Activated B cell treated with CpG ODN at 0.5 μM for 24 hours (primary cell): ENCODE measurements at places on chromosomes 4 and X.

DNA sequence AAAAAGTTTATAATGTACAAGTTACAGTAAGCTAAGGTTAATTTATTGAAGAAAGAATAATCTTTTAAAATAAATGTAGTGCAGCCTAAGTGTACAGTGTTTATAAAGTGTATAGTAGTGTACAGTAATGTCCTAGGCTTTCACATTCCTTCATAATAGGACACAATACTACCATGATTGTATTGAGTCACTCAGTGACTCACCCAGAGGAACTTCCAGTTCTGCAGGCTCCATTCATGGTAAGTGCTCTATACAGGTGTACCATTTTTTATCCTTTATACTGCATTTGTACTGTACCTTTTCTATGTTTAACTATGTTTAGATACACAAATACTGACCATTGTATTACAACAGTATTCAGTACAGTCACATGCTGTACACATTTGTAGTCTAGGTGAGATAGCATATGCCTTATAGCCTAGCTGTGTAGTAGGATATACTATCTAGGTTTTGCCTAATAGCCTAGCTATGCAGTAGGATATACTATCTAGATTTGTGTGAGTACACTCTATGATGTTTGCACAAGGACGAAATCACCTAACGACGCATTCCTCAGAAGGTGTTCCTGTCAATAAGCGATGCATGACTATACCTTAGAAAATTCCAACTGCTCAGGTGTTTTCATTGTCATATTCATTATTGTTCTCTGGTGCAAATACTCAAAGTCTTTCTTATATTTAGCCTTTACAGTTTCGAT lies 5.5 kb upstream of the TMEM255A start:
- no peak overlapping the region for H3K27ac ChIP-seq
- no peak for DNase-seq
- peaks cover 2% of the 10 kb centered on the region for H3K27me3 ChIP-seq
- no peaks in the 10 kb centered on the region for H3K36me3 ChIP-seq
- H3K4me3 ChIP-seq, result no peak overlapping the region
- H3K4me1 ChIP-seq, result peaks cover 3% of the 10 kb centered on the region

DNA sequence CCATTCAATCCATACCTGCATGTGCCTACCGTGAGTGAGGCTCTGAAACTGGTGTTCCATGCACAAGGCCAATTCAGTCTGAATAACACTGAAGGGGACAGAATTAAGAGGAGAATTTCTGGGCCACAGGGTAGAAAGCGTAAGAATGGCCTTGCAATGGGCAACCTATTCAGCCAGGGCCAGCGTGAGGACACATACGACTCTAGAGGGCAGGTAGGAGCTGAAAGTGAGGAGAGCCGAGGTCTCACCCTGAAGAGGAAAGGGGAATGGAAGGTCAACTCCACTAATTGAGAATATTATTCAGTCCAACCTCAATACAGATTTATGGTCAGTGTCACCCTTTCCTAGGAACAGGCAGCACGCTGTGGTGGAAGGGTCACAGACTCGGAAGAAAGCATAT lies 202.2 kb downstream of the TRIML1 start:
- no peaks in the 10 kb centered on the region for H3K27me3 ChIP-seq
- H3K4me3 ChIP-seq, result no peak overlapping the region
- H3K27ac ChIP-seq, result no peak overlapping the region
- no peaks in the 10 kb centered on the region for H3K4me1 ChIP-seq

DNA sequence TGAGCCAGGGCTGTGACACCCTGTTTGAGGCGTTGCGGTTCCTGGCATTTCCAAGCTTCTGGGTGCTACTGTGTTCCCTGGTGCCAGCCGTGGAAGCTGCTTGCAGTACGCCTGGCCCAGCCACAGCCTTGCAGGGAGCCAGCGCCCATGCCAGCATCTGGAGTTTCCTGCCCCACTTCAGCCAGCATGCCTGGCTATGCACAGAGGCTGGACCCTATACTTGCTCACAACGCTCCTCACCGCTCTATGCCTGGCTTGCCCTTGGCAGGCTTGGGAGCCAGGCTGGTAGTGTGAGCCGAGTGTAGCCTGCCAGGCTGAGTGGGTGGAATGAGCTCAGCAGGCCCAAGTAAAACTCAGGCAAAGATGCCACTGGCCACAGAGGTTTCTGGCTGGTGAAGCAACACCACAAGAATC lies 22.4 kb downstream of the PRRG1 start:
- H3K27me3 ChIP-seq, result no peaks in the 10 kb centered on the region
- no peaks in the 10 kb centered on the region for H3K4me1 ChIP-seq
- no peaks in the 10 kb centered on the region for H3K36me3 ChIP-seq
- no peak overlapping the region for H3K4me3 ChIP-seq
- H3K27ac ChIP-seq, result no peak overlapping the region

DNA sequence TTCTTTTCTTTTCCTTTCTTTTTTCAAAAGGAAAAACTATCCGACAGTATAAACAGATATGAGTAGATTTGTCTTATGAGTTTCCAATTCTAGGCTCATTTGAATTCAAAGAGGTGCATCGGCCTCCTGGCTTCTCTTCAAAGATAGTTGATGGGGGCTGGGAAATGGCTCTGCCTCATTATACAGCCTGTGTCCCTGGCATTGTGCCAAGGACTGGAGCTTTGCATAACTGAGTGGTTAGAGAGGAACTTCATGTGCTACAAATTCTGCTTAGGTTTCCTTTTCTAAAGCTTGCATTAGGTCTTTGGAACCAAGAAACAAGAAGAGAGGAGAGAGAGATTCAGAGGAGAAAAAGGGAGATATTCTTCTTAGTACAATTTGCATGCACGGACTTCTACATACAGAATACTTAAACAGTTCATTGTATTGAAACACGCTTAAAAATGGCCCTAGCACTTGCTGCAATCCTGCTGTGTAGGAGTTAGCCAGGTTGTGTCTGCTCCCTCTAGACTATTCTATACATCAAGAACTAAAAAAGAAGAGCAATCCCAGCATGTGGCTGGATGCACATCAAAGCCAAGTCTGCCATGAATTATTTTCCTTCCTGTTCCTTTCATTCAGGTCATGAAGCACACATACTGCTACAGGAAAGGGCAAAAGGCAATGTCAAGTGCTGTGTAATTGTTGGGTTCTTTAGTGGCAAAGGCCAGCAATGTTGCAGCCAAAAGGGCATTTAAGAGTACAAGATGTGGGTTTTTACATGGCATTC lies 70.9 kb downstream of the INTS12 start:
- DNase-seq, result no peak
- H3K4me1 ChIP-seq, result peaks cover 17% of the 10 kb centered on the region
- no peaks in the 10 kb centered on the region for H3K36me3 ChIP-seq
- H3K27me3 ChIP-seq, result peaks cover 5% of the 10 kb centered on the region

DNA sequence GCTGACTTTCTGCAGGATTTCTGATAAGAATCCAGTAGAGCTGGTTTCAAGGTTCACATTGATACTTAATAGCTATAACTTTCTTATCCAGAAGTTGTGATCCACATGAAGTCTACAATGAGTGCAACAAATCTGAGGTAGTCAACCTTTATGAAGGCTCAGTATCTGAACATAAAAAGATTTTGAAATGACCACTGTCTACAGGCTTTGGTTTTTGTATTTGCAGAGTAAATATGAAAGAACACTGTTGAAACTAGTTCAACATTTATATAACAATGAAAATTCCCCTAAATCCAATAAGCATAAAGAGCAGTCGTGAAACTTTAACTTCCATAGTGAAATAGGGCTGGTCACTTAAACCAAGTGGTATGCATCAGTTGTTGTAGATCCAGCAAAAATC lies 55.6 kb upstream of the RLIM start:
- H3K4me1 ChIP-seq, result no peaks in the 10 kb centered on the region
- H3K4me3 ChIP-seq, result no peak overlapping the region
- no peaks in the 10 kb centered on the region for H3K36me3 ChIP-seq
- no peaks in the 10 kb centered on the region for H3K27me3 ChIP-seq

- H3K4me1 ChIP-seq, result peaks cover 12% of the 10 kb centered on the region
- H3K27me3 ChIP-seq, result peaks cover 28% of the 10 kb centered on the region
- H3K4me3 ChIP-seq, result no peak overlapping the region
Measured at GRCh38 chrX:137425986-137426385, 139.9 kb upstream of the ZIC3 start.

- no peak for DNase-seq
- no peak overlapping the region for H3K27ac ChIP-seq
- H3K4me1 ChIP-seq, result no peaks in the 10 kb centered on the region
- H3K36me3 ChIP-seq, result no peaks in the 10 kb centered on the region
- no peaks in the 10 kb centered on the region for H3K27me3 ChIP-seq
Measured at GRCh38 chrX:108415146-108415545, 23.1 kb downstream of the COL4A6 start.

DNA sequence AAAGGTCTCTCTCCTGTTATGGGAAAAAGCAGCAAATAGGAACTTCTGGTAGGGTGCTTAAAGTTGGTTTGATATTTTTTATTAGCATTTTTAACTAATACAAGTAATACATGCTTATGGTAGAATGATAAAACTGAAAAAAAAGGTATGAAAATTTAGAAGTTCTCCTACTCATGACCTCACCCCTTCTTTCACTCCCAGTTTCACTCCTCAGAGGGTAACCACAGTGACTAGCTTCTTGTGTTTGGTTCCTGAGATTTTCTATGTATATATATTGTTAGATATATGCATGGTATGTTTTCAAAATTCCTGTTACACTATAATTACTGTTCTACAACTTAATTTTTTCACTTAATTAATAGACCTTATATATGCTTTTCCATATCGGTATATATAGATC lies 66.5 kb downstream of the AR start:
- H3K27me3 ChIP-seq, result no peaks in the 10 kb centered on the region
- H3K4me3 ChIP-seq, result no peak overlapping the region
- no peak for DNase-seq
- no peaks in the 10 kb centered on the region for H3K4me1 ChIP-seq

DNA sequence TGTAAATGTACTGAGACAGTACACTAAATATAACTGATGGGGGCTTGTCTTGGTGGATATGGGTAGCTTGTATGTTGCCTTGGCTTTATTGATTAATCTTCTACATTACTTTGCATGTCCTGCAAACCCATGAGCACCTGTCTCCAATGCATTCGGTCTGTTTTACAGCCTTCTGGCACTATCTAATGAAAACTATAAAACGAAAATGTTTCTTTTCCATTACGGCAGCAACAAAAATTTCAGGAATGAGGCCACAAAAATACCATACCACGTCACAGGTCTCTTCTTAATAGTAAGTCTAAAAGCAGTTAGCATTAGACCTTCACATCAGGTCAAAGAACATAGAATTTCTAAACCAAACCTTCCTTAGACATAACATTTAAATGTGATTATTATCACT lies 49.8 kb downstream of the EDNRA start:
- peaks cover 1% of the 10 kb centered on the region for H3K27me3 ChIP-seq
- H3K4me3 ChIP-seq, result no peak overlapping the region
- DNase-seq, result no peak

GRCh38 chr4:52604215-52604614 lies 54.9 kb downstream of the USP46 start:
- peaks cover 51% of the 10 kb centered on the region for H3K36me3 ChIP-seq
- H3K27ac ChIP-seq, result no peak overlapping the region
- no peaks in the 10 kb centered on the region for H3K4me1 ChIP-seq
- H3K4me3 ChIP-seq, result no peak overlapping the region
- no peaks in the 10 kb centered on the region for H3K27me3 ChIP-seq

GRCh38 chr4:24102621-24103020 lies 212.8 kb upstream of the PPARGC1A start:
- DNase-seq, result no peak
- no peak overlapping the region for H3K4me3 ChIP-seq
- H3K4me1 ChIP-seq, result no peaks in the 10 kb centered on the region
- H3K36me3 ChIP-seq, result no peaks in the 10 kb centered on the region

GRCh38 chrX:70301716-70302115 lies 11.8 kb downstream of the KIF4A start:
- H3K27me3 ChIP-seq, result no peaks in the 10 kb centered on the region
- no peak for DNase-seq

GRCh38 chr4:170090352-170091052 lies 746 bp upstream of the AADAT start:
- H3K27me3 ChIP-seq, result peaks cover 41% of the 10 kb centered on the region
- H3K4me3 ChIP-seq, result peak overlapping the region; percentile 41
- H3K27ac ChIP-seq, result no peak overlapping the region
- H3K36me3 ChIP-seq, result no peaks in the 10 kb centered on the region
- no peak for DNase-seq

GRCh38 chrX:115047181-115047580 lies 29.8 kb upstream of the IL13RA2 start:
- no peak overlapping the region for H3K4me3 ChIP-seq
- no peaks in the 10 kb centered on the region for H3K36me3 ChIP-seq
- H3K27ac ChIP-seq, result no peak overlapping the region
- no peak for DNase-seq
- no peaks in the 10 kb centered on the region for H3K27me3 ChIP-seq

- H3K27ac ChIP-seq, result no peak overlapping the region
- no peaks in the 10 kb centered on the region for H3K27me3 ChIP-seq
- H3K36me3 ChIP-seq, result no peaks in the 10 kb centered on the region
- H3K4me3 ChIP-seq, result no peak overlapping the region
- DNase-seq, result no peak
- no peaks in the 10 kb centered on the region for H3K4me1 ChIP-seq
Measured at GRCh38 chr4:16677001-16677944, 221.2 kb downstream of the LDB2 start.

DNA sequence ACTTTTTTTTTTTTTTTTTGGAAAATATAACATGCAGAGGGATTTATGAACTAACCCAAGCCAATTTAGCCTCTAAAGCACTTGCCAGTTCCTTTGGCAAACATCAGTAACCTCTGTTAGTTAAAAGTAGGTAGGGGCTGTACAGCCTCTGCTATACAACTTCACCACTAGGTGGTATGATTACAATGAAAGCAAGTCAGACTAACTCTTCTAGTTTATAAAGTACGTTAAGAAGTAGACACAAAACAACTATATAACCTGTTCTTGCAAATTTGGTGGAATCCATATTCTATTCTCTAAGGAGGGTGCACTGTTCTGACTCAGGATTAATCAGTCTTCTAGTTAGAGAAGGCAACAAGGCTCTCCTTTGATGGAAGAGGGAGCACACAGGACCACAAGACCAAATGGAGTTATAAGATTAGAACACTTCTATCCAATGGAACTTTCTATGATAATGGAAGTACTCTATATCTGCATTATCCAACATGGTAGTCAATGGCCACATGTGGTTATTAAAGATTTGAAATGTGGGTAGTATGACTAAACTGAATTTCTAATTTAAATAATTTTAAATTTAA lies 12.8 kb downstream of the AIMP1 start:
- H3K4me3 ChIP-seq, result no peak overlapping the region
- no peak for DNase-seq
- no peak overlapping the region for H3K27ac ChIP-seq
- no peaks in the 10 kb centered on the region for H3K27me3 ChIP-seq

DNA sequence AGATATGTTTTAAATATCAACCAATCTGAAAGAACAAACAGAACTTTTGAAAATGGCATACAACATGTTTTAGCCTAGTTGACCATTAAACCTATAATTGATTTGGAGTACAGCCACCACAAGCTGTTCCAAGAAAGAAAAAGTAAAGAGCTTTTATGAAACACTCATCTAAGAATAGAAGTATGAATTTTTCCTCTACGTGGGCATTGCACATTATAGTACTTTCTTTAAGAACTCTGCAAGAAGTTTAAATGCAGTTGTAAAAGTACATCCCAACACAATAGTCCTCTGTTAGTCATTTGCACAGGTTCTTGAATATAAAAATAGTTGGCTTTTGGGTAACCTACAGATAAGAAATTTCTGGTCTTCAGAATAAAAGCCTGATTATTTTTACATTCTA lies 933.6 kb upstream of the ADGRL3 start:
- H3K27ac ChIP-seq, result no peak overlapping the region
- no peaks in the 10 kb centered on the region for H3K4me1 ChIP-seq
- DNase-seq, result no peak
- no peaks in the 10 kb centered on the region for H3K36me3 ChIP-seq
- H3K4me3 ChIP-seq, result no peak overlapping the region
